ENCODE measurements at places on chromosomes 5 and 9.

GRCh38 chr5:64018966-64019365 is 56.7 kb upstream of the HTR1A start:
- DNase-seq: no peak

DNA sequence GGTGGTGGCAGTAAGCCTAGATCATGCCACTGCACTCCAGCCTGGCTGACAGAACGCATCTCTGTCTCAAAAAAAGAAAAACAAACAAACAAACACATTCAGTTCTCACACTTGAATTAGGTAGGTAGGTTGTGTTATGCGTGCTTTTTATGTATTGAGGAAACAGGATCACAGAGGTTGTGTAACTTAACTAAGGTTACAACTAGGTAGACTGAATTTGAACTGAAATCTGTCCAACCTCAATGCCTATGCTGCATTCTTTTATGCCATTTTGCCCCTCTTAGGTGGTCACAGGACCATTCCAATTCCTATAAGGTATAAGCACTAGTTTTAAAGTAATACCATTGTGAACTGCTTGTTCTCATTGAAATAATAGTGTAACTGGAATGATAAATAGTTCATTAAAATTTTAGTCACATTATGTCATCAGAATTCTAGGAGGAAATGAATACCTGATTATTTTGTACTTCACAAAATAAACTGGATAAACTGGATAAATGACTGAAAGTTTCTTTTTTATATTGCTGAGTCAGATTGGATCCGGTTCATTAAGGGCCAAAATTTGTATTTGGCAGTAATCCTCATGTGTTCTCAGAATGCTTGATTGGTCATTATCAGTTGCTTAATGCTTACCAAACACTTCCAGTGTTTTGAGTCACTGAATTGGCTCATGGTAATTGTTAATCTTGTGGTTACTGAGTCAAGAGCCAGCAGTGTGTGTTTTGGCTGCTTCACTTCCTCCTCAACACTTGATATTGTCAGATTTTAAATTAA is 7.1 kb downstream of the UBAP1 start:
- no peak for DNase-seq

GRCh38 chr5:100775533-100775855 is 127.6 kb downstream of the ST8SIA4 start:
- no peak for DNase-seq

DNA sequence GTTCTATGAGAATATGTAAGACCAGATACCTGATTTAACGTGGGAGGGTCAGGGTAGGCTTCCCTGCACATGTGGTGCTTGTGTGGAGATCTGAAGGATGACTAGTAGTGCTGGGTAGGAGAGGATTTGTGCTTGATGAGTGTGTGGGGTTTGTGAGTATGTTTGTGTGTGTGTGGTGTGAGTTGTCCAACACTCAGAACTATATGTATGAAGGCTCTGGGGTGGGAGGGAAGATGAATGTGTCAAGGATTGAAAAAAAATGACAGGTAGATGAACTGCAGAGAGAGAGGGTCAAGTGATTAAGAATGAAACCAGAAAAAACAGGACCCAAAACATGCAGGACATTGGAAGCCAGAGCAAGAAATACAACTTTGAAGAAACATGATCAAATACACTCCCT is 154.6 kb upstream of the NR3C1 start:
- no peak for DNase-seq

GRCh38 chr9:112051812-112052211 is 123.3 kb downstream of the SUSD1 start:
- DNase-seq: no peak

- DNase-seq: no peak
Measured at GRCh38 chr9:131585375-131585774, 40.1 kb downstream of the PRRT1B start.

DNA sequence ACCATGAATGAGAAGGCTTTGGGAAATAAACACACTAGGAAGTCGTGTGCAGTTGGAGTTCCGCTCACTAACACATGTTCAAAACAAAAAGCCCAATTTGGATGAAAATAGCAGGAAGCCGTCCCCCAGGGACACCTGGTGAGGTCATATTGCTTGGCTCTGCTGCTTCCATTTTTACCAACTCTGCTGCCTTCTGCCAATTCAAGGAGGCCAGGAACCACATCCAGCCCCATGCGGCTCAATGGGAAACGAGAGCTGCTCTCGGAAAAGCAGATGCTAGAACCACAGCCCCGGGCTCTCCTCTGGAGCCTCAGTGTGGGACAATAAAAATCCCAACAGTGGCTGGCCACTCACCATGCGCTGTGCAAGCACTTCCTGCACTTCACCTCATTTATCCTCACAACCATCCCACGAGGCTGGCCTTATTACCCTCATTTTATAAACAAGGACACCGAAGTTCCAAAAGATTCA is 13.4 kb downstream of the ADAM19 start:
- DNase-seq: no peak

- no peak for DNase-seq
Measured at GRCh38 chr5:23614422-23614821, 107.0 kb downstream of the PRDM9 start.

DNA sequence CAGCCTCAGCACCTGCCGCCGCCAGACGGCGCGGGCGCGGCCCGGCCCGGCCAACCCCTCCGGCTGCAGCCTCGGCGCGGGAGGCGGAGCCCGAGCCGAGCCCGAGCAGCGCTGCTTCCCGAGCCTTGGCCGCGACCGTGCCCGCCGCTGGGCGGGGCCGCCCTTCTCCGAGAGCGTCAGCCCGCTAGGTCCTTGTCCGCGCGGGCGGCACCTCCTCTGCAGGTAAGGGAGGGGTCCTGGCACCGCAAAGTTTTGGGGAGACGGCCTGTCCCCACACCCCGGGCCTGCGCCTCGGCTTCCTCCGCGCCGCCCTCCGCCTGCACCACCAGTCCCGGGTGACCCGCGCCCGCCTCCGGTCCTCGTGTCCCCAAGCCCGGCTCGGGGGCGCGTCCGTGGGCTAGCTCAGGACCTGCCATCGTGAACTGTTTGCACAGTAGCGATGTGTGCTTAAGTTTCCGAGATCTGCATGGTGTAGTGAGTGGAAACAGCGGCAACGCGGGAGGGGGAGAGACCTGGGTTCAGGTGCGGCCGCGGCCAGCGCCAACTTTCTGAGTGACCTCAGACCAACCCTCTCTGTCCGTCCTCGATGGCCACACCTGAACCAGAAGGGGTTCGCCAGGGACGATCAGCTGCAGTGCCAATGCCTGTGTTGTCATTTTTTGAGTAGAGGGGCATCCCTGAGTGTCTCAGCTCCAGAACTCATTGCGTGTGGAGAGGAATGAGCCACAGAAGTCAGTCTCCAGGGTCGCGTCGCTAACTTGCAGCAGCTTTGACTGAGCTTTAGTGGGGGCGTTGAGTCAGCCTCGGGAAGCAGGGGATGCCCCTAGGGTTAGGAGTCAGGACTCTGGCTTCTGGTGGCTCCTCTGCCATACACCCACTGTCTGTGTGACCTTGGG is at the start of gene FRMPD1:
TSS of gene FRMPD1 (plus strand) at position 82 of the 896 bp plus-strand sequence. CDS start 41,688 bp downstream, outside the sequence.
- no peak for DNase-seq

GRCh38 chr5:82879089-82879488 is 198.1 kb downstream of the TMEM167A start:
- DNase-seq: no peak

DNA sequence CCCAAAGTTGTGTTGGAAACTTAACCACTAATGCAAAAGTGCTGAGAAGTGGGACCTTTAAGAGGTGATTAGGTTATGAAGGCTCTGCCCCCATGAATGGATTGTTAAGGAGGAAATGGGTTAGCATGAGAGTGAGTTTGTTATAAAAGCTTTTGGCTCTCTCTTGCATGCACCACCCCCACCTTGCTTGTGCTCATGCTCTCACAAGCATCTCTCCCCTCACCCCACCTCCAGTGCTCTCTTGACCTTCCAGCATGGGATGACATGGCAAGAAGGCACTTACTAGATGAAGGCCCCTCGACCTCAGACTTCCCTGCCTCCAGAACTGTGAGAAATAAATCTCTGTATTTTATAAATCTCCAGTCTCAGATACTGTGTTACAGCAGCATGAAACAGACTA is 52.8 kb downstream of the RICTOR start:
- DNase-seq: no peak

DNA sequence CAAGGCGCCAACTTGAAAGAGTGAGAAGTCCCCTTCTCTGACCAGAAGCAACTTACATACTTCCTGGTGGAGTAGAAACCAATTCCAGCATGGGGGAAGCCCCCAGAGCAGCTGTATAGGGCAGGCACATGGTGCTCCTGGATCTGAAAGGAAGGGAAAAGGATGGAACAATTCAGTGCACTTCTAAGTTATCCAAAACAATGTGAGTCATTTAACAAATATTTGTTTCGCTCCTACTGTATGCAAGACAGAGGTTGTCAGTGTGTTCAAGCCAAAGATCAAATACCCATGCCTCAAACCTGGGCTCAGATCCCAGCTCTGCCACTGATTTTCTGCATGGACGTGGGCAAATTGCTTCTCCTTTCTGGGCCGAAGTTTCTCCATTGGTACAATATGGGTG is 67.1 kb downstream of the LHX2 start:
- DNase-seq: no peak

DNA sequence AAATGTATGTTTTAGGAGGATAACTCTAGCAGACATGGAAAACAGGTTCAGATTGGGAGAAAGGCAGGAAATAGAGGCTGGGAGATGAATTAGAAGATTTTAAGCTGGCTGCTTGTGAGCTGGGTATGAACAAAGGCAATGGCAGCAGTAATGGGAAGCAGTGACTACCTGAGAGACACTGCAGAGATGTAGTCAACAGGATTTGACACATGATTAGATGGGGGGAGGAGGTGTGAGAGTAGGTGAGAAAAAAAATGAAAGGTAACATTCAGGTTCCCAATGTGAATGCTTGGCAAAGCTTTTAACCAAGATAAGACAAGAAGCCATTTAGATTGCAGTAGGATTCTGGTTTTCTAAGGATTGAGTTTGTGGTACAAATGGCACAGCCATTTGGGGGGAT is 22.8 kb upstream of the IFNE start:
- no peak for DNase-seq

DNA sequence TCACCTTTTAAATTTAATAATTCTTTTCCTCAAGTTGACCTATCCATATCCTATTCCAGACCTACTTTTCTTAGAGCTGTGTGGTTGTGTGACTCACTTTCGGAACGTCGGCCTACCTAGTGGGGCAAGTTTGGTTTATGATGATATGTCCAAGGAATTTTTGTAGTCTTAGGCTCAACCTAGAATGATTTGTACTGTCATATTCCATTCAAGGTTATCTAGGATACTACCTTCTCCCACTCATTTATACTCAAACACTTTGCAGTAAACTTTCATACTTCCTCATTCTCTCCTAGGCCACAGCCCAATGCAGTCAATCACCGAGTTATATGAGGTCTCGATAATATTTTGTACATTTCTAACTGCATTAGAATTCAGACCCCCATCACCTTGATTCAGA is 61.9 kb downstream of the PIK3R1 start:
- DNase-seq: no peak

DNA sequence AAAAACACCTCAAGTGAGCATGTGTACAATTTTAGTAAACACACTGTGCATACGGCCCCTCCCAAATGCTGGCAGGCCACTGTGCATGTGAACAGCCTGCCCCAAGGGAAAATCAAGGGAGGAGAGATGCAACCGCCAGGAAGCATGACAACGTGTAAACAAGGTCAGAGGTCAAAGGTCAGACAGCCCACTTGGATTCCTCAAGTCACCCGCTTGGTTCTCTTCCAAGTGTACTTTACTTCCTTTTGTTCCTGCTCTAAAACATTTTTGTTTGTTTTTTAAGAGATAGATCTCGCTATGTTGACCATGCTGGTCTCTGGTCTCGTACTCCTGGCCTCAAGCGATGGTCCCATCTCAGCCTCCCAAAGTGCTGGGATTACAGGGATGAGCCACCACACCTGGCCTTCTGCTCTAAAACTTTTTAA is 126.7 kb upstream of the SHB start:
- DNase-seq: no peak

DNA sequence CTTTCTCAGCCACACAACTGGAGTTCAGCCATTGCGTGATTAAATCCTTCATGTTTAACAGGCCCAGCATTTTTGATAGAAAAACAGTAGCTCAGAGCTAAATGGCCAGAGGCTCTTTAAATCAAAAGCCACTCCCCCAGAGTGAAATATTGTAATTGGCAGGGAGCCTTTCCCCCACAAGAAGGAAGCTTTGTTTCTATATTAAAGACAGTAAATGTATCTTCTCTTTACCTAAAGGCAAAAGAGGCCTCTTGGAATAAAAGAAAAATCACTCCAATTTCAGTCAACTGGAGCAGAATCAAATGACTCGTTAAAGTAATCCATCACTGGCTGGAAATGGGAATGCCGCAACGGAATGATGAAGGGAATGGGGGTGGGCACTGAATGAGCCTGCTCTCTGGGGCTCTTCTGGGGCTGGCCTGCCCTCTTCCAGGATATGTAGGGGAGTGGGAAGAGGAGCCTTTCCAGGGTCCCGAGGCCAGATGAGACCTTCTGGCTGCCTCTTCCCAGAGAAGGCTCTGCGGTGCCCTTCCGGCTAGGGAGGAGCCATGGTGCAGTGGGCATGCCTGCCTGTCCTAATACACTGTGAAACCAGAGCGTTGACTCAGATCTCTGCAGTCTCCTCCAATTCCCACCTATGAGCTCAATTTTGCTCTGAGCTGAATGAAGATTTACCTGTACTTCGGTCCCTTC is 45.2 kb downstream of the ANKDD1B start:
- DNase-seq: no peak

DNA sequence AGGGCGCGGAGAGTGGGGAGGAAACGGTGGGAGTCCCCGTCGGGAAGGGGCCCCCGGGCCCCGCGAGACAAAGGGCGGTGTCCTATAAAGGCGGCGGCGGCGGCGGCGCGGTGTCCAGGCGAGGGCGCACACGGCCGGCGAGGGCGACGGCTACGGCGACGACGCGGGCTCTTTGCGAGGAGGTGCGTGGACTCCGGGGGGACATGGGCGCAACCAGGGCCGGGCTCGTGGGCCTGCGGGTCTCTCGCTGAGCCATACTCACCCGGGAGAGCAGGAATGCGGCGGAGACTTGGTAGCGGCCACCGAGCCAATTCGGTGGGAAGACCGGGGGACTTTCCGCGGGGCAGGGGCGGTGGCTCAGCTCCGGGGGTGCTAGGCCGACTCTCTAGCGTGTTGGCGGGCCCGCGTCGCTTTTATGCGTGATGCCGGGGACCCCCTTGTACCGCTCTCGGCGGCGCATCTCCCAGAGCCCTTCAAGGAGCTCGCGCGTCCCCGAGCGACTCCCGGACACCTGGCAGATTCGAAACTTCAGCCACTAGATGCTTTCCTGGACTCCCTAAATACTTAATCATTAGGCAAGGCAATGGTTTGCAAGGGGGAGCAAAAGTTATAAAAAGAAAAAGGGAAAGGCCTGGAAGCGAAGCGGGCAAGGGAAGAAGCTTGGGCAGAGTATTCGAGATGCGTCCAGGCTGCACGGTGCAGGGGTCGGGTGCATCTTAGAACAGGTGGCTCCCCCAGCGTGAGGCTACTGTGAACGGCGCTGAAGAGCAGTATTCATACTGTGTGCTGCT is 5.9 kb upstream of the TAL2 start:
- no peak for DNase-seq

GRCh38 chr5:137838976-137839375 is 28.7 kb upstream of the MYOT start:
- DNase-seq: no peak
